ENCODE measurements at places on chromosomes 2 and 18.

- no peak for DNase-seq
Measured at GRCh38 chr2:236646441-236646840, 76.8 kb downstream of the ACKR3 start.

DNA sequence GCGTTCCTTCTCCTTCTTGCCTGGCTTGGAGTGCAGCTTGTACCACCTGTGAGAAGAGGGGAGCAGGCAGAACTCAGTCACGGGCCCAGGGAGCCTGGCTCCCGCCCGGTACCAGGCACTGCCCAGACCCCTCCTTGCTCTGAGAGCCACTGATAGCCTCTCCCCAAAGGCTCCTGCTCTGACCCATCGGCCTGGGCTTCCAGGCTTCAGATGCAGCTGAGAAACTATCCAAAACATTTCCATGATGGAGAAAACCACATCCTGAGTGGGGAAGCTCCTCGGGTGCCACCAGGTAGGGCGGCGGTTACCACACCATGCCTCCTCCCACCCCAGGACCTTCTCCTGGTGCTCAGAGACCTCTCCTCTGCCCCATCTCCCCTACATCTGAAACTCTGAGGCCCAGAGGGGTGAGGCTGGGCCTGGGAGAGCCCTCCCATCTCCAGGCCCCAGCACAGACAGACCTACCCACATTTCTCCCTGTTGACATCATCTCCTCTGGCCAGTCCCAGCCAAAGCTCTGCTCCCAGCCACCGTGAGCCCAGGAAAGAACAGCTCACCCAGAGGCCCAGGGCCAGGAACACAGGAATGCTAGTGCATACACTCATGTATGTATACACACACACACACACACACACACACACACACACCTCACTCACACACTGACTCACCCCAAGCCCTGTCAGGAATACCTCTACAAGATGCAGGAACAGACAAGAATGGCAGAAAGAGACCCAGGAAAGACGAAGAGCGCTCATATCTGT is 17.9 kb upstream of the SFXN5 start:
- DNase-seq = no peak

GRCh38 chr2:110095994-110096633 is 19.5 kb downstream of the MALL start:
- no peak for DNase-seq

DNA sequence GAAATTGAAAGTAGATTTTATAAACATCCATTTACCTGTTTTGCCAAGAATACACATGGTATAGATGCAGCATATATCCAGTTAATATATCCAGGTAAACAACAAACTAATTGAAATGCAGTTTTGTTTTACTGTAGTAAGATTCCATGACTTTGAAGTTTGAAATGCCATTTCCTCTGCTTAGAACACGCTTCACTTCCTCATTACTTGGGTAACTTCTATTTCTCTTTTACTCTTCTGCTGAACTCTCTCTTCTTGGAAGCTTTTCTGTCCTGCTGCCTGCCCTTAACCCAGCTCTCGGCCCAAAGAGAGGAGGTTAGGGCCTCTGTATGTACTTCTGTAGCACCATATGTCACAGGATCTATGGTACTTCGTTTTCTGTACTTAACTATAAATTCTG is 14.1 kb upstream of the IL1RL2 start:
- DNase-seq = no peak

DNA sequence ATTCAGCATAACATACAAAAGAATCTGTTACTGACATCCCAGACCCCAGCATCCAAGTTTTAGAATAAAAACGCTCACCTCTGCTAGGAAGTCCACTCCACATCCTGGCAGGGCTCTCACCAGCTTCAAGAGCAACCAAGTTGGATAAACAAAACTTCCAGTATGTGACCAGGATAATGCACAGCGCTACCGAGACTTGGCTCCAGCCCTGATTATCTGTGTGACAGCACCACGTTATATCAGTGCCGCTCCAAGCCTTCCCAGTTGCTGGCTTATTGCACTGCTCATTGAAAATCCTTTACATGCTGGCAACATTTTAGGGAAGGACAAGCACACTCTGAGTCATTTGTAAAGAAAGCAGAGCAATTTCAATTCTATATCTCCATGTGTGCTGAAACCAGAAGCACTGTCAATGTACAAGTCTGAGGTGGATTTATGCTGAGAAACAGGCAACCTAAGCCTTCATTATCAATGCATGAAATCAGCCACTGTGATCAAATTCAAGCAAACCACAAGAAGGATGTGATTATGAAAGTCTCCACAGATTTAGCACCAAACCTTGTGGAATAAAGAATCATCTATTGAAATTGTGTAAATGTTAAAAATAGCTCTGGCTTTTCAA is 115.7 kb downstream of the ZNF385B start:
- DNase-seq = no peak

- no peak for DNase-seq
Measured at GRCh38 chr2:12549641-12550040, 167.1 kb upstream of the TRIB2 start.

DNA sequence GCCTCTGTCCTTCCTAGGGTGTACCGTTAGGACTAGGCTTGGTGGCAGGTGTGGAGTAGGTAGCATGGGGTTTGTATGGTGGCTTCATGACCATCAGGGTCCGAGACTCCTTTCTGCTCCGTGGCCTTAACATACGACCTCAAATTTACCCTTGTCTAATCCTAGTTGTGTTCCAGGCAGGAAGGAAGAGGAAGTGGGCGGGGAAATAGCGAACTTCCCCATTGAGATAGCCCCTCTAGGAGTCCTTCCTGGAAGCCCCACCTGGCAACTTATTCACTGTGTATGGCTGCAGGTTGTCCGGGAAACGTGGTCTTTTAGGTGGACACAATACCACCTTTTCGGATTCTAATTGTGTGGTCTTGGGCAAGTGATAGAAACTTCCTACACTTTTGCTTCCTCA is 9.3 kb downstream of the CD8A start:
- no peak for DNase-seq

DNA sequence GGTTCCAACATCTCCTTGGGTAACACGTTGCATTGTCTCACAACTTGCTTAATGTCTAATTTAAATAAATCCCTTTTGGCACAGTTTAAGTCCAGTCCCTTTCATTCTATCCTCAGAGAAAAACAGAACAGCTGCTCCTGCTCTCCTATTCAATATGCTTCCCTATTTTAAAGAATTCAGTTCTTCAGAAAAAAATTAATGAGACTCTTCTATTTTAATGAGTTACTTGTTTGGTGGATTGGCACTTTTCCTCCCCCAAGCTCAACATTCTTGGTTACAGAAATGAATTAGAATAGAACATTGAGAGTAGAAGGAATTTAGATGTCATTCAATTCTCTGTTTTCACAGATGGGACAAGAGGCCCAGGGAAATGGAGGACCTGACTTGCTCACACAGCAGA is 116.9 kb upstream of the ATP8B1 start:
- DNase-seq = no peak

GRCh38 chr2:174493549-174494331 is 6.9 kb upstream of the GPR155 start:
- DNase-seq = no peak

- DNase-seq = no peak
Measured at GRCh38 chr2:48715042-48715899, 40.3 kb downstream of the LHCGR start.

DNA sequence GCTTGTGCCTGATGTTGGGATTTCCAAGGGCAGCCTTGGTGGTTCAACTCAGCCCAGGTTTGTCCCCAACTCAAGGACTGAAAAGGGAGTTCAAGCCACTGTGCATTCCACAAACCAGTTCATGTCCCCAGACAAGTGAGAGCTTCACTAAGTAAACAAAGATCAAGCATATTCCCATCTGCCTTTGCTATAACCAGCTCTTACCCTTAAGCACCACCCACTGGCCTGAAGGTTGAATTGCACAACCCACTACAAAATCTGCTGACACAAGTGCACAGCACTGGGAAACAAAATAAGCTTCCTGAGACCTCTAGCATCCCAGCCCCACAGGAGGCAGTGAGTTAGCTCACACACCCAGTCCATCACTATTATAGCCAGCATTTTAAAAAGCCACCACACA is 516.7 kb downstream of the NR4A2 start:
- DNase-seq = no peak

DNA sequence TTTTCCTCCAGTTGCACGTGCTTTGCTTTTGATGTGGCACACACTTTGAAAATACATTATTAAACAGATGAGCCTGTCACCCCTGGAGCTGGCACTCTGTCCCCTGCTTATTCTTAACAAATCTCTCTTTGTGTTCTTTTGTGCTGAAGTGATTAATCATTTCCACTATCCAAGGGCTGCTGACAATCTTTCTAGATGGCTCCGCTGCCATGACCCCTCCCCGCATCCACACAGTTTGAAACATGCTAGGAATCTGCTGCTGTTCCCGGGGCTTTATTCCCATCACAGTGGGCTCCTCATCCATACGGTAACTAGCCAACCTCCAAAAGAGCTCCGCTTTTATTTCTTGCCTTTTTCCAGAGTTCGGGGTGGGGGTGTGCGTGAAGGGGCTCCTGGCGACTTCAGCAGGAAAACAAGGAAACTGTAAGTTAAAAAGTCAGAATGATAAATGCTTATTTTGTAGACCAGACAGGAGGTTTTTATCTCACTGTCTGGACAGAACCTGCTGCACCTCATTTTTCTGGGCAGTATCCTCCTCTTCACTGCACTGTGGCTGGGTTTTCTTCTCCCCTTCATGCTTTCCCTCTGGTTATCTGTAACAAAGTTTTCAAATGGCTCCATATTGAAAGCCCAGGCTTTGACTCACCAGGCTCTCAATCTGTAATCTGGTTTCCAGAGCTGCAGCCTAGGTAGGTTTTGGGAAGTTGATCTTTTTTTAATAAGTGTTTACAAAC is 319.7 kb downstream of the AFF3 start:
- no peak for DNase-seq

DNA sequence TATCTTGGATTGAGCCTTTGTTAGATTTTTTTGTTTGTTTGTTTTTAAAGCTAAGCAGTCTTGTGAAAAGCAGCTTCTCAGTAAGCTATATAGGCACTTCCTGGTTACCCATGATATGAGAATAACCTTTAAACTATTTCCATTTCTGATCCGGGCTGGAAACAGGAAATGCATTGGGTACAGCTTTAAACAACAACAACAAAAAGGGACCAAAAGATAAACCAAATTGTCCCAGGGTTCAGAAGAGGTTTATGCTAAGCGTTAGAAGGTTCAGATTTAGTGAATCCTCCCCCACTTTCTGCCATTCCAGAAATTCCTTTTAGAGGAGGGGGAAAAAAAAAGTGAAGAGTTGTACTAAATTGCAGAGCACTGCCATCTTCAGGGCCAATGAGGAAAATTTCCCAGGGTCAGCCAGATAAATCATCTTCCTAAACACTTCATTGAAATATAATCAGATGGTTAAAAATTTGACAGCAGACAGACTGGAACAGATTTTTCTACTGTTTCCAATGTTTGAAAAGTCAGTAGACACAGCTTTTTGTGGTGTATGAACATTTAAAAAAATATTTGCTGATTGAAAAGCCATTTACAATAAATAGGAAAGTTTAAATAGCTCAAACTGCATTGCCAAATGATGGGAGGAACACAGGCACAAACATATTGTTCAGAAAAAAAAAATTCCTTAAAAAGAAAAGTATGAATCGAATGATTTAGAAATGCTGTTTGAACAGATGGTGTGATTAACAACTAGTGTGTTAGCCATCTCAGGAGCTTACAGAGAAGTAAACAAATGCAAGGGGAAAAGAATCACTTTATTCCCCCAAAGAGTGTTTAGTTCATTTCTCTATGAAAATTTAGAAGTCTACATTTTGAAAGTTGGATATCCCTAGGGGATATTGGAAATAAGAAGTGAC is 189.9 kb upstream of the TANK start:
- DNase-seq = no peak

GRCh38 chr2:43268066-43268953 is 41.9 kb upstream of the ZFP36L2 start:
- DNase-seq = no peak

GRCh38 chr2:10034333-10035052 is 8.9 kb upstream of the KLF11 start:
- DNase-seq = no peak

DNA sequence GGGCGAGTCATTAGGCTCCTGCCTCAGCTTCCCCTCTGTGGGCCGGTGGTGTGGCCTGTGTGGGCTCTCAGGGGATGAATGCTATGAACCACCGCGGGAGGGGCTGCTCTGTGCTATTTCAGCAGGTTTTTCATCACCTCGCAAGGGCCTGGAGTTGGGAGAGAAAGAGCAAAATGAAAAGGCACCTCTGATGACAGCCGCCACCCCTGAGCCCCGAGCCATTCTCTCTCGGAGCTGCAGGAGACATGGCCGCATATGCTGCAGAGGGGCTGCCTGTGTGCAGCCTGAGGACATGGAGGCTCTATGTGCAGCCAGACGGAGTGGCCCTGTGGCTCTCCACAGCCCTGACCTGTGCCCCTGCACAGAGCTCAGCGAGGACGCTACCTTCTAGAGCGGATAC is 96.2 kb upstream of the CTDP1 start:
- no peak for DNase-seq

GRCh38 chr2:3037196-3038194 is 340.1 kb downstream of the EIPR1 start:
- DNase-seq = no peak

DNA sequence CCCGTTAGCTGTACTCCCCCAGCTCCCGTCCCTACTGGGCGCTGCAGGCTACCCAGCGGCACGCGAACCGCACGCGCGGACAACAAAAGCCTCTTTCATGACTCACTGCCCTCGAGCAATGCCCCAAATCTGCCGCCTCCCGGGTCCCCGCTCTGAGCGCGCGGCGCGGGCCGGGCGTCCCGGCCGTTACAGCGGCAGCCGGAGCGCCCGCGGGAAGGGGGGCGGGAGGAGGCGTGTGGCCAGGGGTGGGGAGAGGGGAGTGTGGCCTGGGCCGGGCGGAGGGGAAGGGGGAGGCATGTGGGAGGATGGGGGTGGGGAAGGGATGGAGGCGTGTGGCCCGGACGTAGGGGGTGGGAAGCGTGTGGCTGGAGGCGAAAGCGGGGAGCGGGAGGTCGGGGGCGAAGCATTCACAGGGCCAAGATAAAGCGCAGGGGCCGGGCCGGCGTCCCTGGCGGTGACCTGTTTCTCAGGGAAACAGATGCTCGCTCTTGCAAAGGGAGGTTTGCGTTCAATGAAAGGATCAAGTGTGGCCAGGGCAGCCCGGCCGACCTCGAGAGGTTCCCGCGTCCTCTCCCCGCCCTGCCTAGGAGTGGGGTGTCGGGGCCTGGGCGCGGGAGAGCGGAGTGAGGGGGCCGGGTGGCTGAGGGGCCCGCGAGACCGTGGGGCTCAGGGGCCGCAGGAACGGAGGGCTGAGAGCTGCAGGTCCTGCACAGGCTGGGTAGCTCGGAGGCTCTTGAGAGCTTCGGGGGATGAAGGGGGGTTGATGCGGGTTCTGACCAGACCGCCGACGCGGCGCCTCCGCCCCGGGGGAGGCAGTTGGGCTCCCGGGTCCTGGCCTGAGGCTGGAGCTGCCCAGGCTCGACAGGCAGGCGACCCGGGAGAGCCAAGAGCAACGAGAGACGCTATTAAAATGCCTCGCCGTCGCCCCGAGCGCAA is 3.5 kb upstream of the NEUROD1 start:
- DNase-seq = no peak
